ENCODE measurements at places on chromosomes 1 and 21. TPM values are rescaled to one million over a fixed set of nuclear protein-coding genes. Genes with fewer than 3 reads are reported as not detected.

- no peak for DNase-seq
These were observed 74.1 kb upstream of the WNT4 start for GRCh38 chr1:22216966-22217365.

DNA sequence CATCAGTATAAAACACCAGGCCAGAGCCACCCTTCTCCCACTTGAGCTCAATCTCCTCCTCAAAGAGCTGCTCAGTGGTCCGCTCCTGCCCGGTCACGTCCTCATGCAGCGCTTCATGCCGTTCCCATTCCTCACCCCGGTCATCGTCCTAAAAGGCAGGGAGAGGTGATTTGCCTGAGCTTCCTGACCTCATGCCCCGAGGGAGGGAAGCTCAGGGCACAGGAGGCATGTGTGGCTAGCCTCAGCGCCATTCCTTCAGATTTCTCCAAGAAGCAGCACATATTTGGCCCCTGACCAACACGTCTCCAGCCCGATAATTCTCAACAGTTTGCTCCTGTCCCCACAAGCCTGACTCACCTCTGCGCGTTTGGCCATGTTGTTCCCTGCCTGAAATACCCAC is 4.2 kb upstream of the GPN2 start:
- no peak for DNase-seq

DNA sequence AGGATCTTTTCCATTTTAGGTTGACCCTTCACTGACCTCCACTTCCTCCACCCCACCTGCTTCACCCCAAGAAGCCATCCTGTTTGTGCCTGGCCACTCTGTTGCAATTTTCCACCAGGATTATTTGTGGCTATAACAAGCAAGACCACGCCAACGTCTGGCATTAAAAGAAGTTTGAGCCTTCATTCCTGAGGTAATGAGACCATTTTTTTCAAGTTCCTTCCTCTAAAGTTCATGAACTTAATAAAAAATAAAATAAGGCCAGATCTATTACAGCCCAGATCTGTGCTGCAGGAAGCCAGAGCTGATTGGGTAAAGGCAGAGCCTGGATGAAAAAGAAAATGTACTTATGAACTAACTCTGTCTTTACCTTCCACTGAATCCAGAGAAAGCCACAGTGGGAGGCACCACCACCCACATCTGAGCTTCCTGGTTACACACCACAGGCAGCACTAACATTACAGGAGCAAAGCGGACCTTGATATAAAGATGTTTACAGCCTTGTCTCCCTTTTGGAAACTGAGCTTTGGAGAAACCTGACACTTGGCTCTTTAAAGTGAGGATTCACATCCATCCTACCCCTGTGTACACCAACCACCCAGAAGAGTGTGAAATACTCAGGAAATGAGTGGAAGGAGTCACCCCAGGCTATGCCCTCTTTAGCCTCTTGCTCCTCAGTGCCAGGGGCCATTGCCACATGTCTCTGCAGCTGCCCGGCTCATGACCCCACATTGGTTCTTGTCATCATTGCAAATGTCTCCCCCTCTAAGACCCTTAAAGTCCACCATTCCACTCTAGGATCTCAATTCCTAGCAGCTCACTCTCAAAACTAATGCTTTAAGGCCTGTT is 293.6 kb downstream of the PLPP3 start:
- DNase-seq = no peak

DNA sequence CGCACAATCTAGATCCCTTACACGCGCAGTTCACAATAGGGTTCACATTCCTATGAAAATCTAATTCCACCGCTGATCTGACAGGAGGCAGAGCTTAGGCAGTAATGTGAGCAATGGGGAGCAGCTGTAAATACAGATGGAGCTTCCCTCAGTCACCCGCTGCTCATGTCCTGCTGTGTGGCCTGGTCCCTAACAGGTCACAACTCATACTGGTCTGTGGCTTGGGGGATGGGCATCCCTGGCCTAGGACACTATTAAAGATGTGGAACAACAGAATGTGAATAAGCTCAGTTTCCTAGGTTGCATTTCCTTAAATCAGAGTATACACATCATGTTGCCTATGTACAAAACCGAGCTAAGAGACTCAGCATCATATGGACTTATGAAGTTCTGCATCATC is 16.2 kb downstream of the IFI44 start:
- DNase-seq = no peak

DNA sequence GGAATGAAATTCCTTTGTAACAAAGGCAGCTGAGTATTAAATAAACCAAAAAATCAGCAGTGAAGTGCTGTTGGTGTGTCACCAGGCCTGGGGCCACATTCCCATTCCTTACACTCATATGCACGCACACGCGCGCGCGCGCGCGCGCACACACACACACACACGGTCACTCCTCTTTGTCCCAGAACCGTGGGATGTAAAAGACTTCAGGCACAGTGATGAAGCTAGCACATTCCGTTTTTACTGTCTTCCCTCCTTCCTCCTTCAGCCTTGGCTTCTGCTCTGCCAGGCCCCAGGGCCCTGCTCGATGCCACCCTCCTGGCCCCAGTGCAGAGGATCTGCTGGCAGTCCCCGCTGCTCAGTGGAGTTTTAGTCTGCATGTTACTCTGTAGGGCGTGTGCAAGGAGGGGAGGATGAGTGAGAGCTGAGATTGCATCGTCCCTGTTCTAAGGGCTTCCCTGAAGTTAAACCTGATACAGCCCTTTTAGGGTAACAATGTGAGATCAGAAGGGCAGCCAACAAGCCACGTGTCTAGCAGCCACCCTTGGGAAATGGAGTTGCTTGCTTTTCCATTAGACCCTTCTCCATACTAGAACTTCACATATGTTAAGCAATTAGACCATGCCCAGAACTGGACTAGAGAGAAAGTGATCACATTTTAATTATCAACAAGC is 71.7 kb upstream of the WDR26 start:
- no peak for DNase-seq

- peak; percentile 42 for DNase-seq
These were observed 5.5 kb downstream of the C2CD2 start for GRCh38 chr21:41948078-41948895.

Gene LENEP
- not detected for total RNA-seq

Gene LRRC71
- total RNA-seq = not detected

Measured in left cardiac atrium (tissue), 4 donors.